Stimulated activated CD4-positive, alpha-beta T cell treated with anti-CD3 and anti-CD28 coated beads, Interleukin-2, amount 100 ng/mL, for 24 hours (primary cell): ENCODE measurements at places on chromosomes 4 and X.

DNA sequence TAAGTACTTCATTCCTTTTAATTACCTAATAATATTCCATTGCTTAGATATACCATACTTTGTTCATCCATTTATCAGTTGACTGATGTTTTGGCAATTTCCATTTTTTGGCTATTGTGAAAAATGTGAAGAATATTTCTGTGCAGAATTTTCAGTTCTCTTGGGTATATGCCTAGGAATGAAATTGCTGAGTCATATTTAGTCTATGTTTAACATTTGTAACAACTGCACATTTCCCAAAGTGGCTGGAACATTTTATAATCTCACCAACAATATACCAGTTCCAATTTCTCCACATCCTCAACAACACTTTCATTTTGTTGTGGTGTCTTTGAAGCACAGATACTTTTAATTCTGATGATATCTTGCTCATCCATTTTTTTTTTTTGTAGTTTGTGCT lies 215.5 kb downstream of the PDGFC start:
- DNase-seq = no peak

GRCh38 chrX:68914479-68914946 lies 85.7 kb downstream of the EFNB1 start:
- DNase-seq = no peak

DNA sequence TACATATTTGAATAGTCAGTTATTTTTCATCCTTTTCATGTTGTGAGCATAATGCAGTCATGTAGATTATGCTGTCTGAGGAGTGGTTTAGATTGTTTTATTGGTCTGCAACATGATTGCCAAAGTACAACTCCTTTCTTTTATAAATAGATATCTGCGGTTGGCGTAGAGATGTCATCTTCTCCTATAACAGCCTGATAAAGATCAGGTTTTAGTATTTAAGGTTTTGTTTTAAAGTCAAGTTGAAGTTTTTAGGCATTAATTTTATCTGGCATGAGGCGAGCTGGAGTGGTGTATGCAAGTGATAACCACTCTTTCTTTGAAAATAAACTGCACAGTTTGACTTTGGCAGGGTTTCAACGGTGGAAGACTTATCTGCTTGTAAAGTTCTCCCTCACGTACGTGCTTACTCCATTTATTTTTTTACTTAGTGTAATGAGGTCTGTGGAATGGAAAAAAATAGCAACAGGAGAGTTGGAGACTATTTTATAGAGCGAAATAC lies 126.3 kb downstream of the FBXO8 start:
- DNase-seq = no peak

DNA sequence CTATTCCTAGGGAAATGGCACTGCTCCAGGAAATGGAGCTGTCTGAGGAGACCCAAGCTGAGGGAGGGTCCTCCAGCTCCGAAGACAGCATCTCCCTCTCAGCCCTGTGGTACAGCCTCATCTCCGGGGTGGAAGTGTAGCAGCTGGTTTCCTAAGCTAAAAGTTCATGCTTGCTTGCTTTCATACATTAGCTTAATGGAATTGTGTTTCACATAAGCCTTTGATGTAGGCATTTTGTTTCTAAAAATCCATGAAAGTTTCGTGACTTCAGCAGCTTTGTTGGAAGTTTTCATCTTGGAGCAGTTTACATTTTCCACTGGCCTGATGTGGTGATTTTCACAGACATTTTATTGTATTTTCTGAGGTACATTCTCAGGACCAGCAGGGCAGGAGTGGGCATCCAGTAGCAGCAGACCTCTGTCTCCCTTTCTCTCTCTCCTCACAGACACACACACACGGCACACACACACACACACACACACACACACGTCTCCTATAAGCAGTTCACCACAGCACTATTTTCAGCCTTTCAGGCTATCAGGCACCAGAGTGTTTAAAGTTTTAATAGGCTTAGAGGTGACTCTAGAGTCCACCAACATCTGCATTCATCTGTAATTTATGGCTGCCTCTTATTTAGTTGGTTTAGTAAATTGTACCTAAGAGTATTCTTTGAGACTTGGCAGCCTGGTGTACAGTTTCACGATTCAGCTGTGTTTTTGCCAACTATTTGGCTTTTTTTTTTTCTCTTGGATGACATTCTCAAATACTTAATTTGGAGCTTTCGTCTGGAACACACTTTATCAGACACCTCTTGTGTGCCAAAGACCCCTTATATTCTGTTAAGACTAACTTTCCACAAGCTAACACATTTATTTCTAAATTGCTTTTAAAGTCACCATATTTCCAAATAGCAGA lies 225.8 kb upstream of the SFRP2 start:
- no peak for DNase-seq

DNA sequence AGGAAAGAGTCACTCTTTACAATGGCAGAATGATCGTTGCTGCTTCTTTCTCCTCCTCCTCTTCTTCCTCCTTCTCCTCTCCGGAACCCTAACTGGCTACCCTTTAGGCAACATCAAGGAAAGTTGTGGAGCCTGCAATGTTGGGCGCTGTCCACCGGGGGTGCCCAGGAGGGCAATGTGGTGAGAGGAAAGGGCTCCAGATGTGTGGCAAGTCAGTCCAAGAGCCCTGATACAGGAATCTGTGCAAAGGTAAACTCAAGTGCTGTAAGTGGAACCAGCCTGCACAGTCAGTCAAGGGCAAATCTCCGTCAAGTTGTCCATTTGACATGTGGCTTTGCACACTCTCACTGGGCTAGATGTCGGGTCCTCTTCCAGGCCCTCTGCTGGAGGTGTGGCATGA lies 2.8 kb downstream of the RTL5 start:
- peak; percentile 26 for DNase-seq

GRCh38 chrX:68894513-68895340 lies 65.9 kb downstream of the EFNB1 start:
- DNase-seq = peak; percentile 22

GRCh38 chrX:34768290-34768689 lies 111.2 kb upstream of the TMEM47 start:
- no peak for DNase-seq

DNA sequence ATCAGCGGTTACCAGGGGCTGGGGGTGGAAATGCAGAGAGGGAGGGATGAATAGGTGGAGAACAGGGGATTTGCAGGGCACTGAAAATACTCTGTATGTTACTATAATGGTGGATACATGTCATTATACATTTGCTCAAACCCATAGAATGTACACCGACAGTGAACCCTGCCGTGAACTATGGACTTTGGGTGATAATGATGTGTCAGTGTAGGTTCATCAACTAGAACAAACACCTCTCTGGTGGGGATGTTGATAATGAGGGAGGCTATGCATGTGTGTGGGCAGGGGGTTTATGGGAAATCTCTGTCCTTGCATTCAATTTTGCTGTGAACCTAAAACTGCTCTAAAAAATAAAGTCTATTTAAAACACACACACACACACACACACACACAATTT lies 11.5 kb downstream of the HPSE start:
- DNase-seq = no peak

DNA sequence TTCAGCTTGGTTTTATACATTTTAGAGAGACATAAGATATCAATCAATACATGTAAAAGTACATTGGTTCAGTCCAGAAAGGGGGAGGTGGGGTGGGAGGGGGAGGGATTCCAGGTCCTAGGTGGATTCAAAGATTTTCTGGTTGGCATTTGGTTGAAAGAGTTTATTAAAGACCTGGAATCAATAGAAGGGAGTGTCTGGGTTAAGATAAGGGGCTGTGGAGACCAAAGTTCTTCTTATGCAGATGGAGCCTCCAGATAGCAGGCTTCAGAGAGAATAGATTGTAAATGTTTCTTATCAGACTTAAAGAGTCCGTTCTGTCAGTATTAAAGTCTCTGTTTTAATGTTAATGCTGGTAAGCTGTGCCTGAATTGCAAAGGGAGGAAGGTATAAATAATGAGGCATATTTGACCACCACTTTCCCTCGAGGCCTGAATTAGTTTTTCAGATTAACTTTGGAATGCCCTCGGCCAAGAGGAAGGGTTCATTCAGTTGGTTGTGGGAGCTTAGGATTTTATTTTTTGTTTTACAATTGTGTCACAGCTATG lies 169.9 kb downstream of the AASDH start:
- no peak for DNase-seq

DNA sequence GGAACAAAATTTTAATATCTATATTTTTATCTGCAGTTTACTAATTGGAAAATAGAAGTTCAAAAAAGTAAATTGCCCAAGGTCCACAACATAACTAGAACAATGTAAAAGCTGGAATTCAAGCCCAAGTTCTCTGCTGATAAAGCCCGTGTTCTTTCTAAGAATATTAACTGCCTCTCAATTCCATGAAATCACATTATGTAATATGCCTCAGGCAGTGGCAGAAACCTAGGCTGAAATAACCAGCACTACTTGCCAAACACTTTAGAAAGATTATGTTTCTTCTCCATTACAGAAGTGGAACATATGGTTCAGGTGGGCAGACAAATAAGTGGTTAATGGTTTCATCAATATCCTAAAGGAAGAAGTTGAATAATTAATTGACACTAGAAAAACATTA lies 56.7 kb upstream of the ADGRL3 start:
- no peak for DNase-seq

GRCh38 chr4:62512271-62512670 lies 1312.1 kb downstream of the ADGRL3 start:
- DNase-seq = no peak

- no peak for DNase-seq
These were observed 328.2 kb downstream of the DTHD1 start for GRCh38 chr4:36609661-36610060.

DNA sequence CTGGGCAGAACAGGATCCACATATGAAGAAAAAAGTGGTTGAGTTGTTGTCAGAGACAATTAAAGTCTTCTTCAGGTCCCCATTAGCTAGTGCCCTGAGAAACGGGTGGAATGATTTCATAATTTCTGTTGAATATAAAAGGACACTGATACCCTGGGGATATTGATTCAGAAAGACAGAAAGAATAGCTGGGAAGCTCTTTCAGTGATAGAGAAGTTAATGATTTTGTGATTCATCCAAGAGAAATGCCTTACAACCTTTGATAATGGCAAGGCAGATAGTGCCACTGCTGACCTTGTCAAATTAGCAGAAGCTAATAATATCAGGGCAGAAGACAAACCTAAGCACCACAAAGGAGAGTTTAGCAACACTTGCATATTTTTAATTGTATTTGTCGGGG lies 37.9 kb downstream of the UNC5C start:
- no peak for DNase-seq

DNA sequence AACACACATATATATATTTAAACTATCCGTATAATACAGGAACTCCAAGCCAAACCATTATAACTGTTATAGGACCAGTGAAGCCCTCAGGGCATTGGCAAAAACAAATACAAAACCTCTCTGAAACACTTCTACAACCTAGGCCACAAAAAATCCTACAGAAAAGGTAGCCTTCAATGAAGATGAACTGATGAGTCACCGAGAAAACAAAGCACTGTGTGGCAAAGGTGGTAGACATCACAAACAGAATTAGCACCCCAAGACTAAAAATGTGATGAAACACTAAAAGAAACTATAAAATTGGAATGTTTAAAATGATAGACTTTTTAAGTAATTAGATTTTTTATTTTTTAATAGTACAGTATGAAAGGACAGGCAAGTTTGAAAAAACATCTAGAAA lies 5.5 kb upstream of the HSPA4L start:
- DNase-seq = no peak

GRCh38 chr4:109890076-109890475 lies 22.6 kb upstream of the EGF start:
- no peak for DNase-seq
